ENCODE measurements at places on chromosomes 13 and 19.

- no peak overlapping the region for H3K27ac ChIP-seq
- H3K27me3 ChIP-seq: no peaks in the 10 kb centered on the region
- H3K4me3 ChIP-seq: no peak overlapping the region
- no peaks in the 10 kb centered on the region for H3K4me1 ChIP-seq
- no peaks in the 10 kb centered on the region for H3K36me3 ChIP-seq
- no peak for DNase-seq
Observed at GRCh38 chr19:7831452-7831851, 1.4 kb downstream of the EVI5L start.

DNA sequence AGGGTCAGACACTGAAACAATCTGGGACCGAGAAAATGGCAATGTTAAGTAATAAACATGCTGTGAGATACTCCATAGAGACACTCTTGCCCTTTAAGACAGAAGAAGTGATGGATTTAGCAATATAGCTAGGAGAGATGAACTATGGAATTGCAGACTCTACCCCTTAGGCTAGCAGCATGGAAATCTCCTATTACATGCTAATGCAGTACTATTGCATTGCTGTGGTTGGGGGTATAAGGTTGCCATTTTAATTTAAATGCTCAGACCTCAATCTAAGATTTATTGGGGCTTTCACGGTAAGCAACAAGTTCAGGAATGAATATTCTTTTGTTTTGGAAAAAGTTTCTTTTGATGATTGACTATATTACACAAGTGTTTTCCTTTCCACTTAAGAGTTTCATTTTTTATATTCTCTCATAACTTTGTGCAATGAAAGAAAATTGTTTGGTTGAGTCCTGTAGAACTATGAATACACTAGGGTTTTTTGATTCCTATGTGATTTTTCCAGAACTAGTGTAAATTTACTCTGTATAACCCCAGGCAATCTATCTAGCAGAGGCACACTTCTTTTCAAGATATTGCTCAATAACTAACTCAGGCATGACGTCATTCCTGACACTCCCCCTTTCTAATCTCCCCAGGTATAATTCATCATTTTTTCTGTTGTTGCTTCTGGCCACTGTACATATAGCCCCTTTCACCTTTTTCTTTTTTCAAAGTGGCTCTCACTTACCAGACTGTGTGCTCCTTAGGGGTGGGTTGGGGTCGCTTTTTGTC, 394.7 kb upstream of the KLF12 start:
- no peak for DNase-seq
- no peak overlapping the region for H3K4me3 ChIP-seq
- H3K27me3 ChIP-seq: no peaks in the 10 kb centered on the region
- H3K4me1 ChIP-seq: no peaks in the 10 kb centered on the region

- H3K4me1 ChIP-seq: no peaks in the 10 kb centered on the region
- no peak overlapping the region for H3K27ac ChIP-seq
- H3K27me3 ChIP-seq: no peaks in the 10 kb centered on the region
- no peak for DNase-seq
Observed at GRCh38 chr13:73069206-73069805, 10.5 kb downstream of the KLF5 start.

- H3K27ac ChIP-seq: no peak overlapping the region
- H3K4me1 ChIP-seq: peaks cover 10% of the 10 kb centered on the region
- no peak for DNase-seq
- no peaks in the 10 kb centered on the region for H3K27me3 ChIP-seq
Observed at GRCh38 chr13:35818633-35819067, 312.5 kb downstream of the DCLK1 start.
